Ascending aorta (tissue), 2 donors: ENCODE measurements at places on chromosomes 3 and 15.

DNA sequence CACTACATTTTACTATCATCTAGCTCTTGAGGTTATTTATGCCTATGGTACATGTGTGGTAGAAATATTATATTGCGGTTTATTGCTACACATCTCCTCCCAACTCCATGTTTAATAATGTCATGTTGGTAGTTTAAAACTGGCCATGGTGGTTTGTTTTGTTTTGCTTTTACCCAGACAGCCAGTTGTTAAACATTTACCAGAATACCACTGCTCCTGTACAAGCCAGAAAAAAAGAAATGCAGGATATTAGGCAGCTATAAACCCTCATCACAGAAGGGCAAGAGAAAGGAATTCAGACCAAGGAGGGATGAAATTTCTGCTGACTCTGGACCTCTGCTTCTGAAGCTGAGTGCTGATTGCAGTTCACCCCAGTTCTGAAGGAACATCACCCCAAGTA lies 451.8 kb upstream of the IL12A start:
- no peak for DNase-seq

DNA sequence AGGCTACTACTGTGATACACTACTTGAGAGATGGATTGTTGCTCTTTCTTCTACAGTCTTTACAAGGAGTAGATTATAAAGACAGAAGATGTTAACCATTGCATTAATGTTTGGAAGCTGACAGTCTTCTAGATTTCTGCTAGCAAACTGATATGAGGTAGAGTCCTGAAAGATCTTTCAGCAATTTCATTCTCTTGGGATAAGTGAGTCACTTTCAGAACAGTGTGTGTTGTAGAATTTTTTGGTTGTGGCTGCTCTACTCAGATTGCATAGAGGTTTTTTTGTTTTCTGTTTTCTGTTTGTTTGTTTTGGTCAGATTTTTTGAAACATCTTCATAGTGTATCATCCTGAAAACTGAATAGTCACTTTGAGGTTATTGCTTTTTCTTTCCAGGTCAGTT lies 17.1 kb downstream of the TNFSF10 start:
- no peak for DNase-seq

DNA sequence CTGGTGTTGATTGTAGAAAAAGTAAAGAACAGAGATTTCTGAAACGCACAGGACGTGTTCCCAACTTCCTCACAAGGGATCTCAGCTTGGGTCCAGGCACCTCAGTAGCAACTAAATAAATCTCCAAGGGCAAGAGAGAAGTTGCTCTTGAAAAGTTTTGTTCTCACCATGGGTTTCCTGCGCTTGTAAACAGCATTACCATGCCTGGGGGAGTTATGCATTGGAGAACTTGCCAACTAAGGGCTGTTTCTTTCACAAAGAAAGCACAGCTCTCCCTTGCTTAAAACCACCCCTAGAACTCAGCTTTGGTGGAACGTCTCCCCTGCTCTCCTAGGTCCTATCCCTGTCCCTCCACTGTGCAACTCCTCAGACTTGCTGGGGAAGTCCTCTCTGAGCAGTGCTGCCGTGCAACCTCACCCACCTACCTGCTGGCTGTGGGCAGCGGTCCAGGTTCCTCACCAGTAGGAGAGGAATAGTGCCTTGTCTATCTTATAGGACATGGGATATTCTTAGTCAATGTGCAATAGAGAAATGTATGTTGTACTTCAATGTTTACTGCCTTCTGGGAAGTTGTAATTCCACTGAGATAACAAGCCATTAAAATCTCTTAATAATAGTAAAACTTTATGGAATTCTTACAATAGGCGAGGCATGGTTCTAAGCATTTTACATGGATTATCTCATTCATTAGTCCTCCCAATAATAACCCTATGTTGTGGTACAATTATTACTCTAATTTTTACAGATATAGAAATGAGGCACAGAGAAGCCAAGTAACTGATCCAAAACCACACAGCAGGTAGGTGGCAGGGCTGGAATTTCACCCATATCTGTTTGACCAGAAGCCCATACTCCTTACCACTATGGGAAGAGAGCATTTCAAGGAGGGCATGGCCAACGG lies 51.5 kb downstream of the UMPS start:
- DNase-seq: no peak

DNA sequence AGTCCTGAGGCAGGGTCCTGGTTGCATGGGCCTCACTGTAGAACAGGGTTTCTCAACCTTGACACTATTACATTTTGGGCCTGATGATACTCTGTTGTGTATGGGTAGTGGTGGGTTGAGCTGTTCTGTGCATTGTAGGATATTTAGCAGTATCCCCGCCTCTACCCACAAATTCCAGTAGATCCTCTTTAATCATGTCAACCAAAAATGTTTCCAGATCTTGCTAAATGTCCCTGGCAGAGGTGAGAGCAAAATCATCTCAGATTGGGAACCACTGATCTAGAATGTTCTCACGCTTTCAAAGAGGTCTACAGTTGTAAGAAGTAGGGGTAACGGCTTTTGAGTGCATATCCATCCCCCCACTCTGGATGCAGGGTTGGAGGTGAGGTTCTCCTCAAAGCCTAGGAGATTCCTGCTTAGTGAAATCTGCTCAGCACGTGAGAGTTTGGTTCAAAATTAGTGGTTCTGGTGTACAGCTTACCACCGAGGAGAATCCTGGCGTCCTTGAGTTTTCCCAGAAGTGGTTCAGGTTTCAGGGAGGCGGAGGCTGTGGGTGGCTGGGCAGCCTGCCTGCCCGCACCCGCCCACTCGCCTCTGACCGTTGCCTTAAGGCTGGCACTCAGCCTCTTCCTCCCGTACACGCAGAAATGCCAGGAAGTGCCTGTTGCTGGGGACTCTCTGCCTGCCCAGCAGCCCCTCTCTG lies 5.3 kb downstream of the ACVR2B start:
- DNase-seq: no peak
